ENCODE measurements at places on chromosomes 7 and 10. TPM values are rescaled to one million over a fixed set of nuclear protein-coding genes. Genes with fewer than 3 reads are reported as not detected.

ZDHHC6 gene
- total RNA-seq: 28.1 TPM

NPC1L1 gene
- total RNA-seq: 1.2 TPM

TAS2R41 gene
- not detected for total RNA-seq

IFIT2 gene
- total RNA-seq: 8.4 TPM

CDNF gene
- 3.1 TPM for total RNA-seq

ZNF92 gene
- total RNA-seq: 8.9 TPM

LRRC27 gene
- 15.1 TPM for total RNA-seq

SLC4A2 gene
- 110 TPM for total RNA-seq
